T1000 (cell line): ENCODE measurements at places on chromosomes 13 and 19.

DNA sequence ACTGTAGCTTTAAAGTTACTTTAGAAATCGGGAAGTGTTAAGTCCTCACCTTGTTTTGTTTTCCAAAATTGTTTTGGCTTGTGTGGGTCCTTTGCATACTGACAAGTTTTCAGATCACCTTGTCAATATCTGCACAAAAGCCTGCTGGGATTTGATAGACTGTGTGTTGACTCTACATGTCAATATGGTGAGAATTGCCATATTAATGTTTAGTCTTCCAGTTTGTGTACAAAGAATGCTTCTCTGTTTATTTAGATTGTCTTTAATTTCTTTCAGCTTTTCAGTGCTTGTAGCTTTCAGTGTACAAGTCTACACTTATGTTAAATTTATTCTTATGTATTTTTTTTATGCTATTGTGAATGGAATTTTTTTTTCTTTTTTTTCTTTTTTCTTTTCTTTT is 50.2 kb downstream of the SIPA1L3 start:
- DNase-seq = no peak

- no peak for DNase-seq
Observed at GRCh38 chr13:78121459-78122348, 203.1 kb upstream of the EDNRB start.

- DNase-seq = no peak
Observed at GRCh38 chr19:39127812-39128515, 2.4 kb downstream of the PAK4 start.

DNA sequence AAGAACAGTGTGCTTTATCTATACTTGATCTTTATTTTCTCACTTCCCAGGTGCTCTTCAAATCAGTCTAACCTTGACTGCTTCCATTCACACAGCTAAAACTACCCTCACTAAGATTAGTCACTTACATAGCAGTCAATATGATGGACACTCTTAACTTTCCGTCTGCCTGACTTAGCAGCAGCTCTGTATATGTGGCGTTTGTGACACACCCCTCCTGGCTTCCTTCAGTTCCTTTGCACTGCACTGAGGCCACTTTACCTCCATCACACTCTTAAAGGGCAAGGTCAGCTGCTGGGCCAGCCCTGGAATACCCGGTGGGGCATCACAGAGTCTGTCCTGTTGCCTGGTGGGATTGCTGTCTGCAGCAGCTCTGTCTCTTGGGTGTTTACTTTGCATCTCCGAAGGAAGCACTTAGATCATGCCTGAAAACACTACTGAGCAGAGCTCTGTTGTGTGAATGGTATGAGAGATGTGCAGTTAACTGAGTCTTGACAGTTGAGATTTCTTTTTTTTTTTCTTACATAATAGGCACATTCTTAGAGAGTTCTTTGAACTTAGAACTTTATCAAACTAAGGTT is 35.6 kb upstream of the IL17D start:
- DNase-seq = no peak

DNA sequence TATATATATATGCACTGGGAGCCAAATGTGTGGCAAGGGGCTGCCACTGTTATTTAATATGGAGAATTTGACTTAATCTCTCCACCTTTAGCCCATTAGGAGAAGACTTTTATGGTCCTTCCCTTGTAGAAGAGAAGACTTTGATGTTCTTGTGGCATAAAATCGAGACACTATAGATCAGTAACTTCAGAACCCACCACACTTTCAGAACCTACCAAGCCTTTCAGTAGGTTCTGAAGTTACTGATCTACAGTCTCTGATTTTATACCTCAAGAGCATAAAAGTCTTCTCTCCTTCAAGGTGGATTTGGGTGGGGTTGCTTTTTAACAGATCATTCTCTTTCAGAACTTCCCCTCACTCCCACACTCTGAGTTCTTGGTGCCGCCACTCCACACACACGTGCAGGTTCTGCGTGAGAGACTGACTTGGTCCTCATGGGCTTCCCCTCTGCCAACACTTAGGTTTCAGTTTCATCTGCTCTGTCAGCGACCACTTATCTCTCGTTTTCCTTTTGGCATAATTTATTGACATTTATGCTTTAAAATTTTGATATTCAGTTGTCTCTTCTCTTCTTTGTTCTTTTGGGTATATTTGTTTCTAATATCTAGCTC is 213.4 kb upstream of the PCDH17 start:
- no peak for DNase-seq

DNA sequence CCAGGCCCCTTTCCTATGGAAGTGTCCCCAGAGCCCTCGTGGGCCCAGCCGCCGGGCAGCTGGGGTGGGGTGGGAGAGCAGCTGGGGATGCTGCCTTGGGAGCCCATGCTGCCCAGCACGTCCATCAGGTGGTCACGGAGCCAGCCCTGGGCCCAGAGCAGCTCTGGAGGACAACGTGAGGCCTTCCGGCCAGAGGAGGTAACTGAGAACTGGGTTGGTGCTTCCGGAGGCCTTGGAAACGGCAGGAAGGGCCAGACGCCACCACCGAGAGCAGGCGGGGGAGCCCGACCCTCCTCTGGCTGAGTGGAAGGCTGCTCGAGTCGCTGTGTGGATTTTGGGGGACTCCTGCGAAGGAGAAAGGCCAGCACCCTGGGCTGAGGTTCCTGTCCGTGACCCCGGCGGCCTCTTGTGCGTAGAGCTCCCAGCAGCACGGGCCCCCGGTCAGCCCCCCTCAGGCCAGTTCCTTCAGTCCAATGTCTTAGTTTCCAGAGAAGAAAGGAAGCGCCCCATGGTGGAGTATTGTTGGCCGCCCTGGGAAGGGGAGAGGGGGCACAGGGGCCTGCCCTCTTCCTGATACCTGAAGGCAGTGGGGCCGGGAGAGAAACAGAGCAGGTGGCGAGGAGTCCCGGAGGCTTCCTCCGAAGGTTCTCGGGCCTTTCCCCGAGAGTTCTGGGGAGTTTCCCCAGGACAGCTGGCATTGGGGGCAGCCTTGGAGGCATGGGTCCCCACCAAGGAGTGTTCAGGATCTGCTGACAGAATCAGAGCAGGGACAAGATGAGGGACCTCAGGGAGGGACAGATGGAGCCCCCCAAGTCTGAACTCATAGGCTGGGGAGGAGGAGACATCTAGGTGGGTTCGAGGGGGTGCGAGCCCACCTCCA is 68.8 kb downstream of the MLLT1 start:
- no peak for DNase-seq

- no peak for DNase-seq
Observed at GRCh38 chr13:51549050-51549449, 35.2 kb upstream of the WDFY2 start.

- no peak for DNase-seq
Observed at GRCh38 chr19:30249911-30250310, 122.3 kb upstream of the ZNF536 start.

GRCh38 chr19:994516-994915 is 5.7 kb upstream of the GRIN3B start:
- DNase-seq = no peak

GRCh38 chr13:26673890-26674289 is 86.7 kb downstream of the GPR12 start:
- DNase-seq = no peak

DNA sequence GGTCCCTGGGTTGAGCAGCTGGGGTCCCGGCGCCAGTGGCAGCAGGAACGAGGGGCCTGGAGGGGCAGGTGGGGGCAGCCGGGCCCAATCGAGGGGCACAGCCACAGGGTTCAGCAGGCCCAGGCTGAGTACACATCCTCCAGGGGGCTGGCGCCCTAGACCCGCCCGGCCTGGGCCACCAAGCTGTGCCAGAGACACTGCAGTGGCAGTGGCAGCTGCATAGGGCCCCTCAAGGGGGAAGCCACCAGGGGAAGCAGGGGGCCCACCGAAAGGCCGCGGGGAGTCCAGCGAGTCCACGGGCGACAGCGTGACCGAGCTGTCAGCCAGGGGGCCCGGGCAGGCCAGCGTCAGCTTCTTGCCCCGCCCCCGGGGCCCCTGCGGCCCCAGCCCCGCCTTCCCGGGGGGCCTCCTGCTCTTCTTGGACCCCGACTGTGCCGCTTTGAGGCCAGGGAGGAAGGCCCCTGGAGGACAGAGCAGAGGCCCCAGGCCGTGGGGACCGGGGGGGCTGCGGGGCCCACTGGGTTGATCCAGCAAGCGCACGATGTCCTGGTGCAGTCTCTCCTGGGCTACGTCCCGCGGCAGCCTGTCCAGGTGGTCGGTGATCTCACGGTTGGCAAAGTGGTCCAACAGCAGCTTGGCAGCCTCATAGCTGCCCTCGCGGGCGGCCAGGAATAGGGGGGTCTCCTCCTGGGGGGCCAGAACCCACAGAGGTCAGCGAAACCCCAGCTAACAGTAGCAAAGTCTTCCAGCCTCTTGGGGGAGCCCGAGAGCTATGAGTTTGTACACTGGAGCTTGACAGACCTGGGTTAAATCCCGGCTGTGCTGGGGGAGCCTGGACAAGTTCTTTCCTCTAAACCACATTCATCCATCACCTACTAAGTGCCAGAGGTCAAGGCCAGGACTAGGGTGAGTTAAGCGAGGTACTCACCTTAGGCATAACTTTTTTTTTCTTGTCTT is 39.5 kb downstream of the NOTCH3 start:
- no peak for DNase-seq

- DNase-seq = no peak
Observed at GRCh38 chr13:40592035-40592434, 74.4 kb downstream of the FOXO1 start.

GRCh38 chr19:7641290-7642276 is 4.7 kb downstream of the STXBP2 start:
- DNase-seq = no peak

GRCh38 chr19:37218592-37218935 is 550 bp downstream of the ZNF383 start:
- no peak for DNase-seq

DNA sequence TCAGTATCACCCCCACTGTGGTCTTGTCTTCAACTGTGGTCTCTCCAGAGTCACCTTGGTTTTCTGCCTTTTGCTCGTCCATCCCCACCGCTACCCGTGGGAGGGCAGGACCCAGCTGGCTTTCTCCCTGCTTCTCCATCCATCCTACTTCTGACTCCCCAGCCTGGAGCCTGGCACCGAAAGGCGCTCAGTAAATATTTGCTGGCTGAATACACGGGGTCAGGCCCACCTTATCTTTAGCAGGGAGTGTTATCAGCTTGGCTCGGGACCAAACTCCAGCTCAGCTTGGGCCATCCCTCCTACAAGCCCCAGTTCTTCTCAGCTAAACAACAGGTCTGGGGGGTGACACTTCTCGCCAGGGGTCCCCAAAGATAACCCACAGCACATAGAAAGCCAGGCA is 62.0 kb upstream of the KLF2 start:
- DNase-seq = no peak

- DNase-seq = no peak
Observed at GRCh38 chr13:28438598-28439334, 56.2 kb downstream of the FLT1 start.

GRCh38 chr13:112333756-112334543 is 42.2 kb upstream of the SPACA7 start:
- peak; percentile 73 for DNase-seq
